Activated naive CD8-positive, alpha-beta T cell treated with anti-CD3 and anti-CD28 coated beads, Interleukin-2, amount 50 U/mL, for 16 hours (primary cell): ENCODE measurements at places on chromosomes 4 and X.

- no peak for DNase-seq
These were observed 26.8 kb downstream of the MGST2 start for GRCh38 chr4:139692309-139693012.

DNA sequence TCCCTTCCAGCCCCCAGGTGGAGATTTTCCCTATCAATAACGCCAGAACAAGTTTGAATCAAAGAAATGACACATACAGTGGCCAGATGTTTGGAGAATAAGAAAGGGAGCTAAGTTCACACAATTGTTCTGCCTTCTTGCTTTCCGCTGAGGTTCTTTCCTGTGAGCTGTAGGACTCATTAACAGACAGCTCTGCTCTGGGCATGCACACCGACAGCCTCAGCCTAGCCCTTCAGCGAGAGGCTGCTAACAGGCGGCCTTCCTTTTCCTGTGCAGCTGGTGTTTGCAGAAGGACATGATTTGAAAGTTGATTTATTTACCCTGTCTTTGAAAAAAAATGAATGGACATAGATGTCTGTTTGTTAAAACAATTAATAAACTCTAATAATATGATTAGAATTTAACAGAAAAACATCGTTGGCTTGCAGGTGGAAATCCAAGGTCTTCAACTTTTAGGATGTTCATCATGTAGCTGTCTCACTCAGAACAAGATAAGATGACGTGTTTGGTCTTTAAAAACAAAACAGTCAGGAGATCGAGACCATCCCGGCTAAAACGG is 183.3 kb downstream of the KDR start:
- DNase-seq, result no peak

DNA sequence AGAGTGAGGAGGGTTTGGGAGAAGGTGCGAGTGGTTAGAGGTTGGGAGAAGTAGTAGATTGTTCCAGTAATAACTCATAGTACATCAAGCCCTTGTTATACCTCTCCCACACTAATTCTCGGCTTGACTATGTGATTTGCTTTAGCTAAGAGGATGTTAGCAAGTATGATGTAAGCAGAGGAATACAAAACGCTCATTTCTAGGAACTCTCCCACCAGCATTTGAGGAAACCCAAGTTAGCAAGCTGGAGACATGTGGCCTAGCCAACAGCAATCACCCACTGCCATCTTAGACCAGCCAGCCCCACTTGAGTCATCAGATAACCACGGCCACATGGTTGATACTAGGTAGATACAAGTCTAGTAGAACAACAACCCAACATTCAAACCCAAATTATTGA is 14.2 kb downstream of the FTHL17 start:
- no peak for DNase-seq

GRCh38 chrX:7071390-7071789 is 76.1 kb upstream of the STS start:
- no peak for DNase-seq

DNA sequence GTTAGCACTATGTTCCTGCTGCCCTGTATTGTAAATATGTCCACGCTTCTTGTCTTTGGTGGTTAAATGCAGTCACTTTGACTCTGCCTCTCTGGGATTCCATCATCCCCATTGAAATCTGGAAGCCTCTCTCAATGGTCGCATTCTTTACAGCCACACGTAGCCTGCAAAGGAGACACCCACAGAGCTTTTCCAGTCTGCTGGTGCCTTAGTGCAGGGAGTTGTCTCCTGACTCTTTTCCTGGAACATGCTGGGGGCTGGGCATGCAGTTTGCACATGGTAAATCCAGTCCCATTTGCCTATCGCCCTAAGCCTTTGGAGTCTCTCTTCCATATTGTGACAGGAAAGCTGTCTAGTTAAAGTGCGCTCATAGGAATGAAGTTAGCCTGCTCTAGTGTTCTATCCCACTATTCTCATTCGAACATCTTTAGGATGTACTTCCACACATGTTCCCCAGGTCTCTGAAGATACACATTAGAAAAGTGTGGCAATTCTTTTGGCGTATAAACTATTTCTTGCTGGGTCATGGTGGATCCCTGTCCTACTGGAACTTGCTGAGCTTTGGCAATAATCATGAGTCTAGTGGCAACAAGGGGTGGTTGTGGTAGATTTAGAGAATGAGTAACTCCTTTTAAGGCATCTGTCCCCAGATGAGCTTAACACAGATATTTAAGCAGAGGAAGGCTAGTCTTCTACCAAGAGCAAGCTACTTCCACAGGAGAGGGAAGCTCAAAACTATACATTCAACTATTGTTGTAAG is 33.7 kb downstream of the COQ2 start:
- DNase-seq, result no peak

GRCh38 chr4:54110019-54110416 is 10.1 kb downstream of the GSX2 start:
- DNase-seq, result no peak

DNA sequence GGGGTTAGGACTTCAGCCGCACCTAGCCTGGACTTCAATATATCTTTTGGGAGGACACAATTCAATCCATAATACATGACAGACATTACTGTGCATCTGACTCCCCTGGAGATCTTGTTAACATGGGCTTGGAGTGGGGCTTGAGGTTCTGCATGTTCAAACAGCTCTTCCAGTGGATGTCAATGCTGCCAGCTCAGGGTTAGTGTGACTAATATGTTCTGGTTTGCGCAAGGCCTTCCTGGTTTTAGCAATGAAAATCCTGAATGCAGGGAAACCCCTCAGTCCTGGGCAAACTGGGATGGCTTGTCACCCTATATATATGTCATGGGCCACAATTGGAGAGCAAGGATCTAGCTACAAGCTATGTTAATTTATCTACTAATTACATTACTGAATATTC is 2.7 kb upstream of the TSPAN7 start:
- no peak for DNase-seq

DNA sequence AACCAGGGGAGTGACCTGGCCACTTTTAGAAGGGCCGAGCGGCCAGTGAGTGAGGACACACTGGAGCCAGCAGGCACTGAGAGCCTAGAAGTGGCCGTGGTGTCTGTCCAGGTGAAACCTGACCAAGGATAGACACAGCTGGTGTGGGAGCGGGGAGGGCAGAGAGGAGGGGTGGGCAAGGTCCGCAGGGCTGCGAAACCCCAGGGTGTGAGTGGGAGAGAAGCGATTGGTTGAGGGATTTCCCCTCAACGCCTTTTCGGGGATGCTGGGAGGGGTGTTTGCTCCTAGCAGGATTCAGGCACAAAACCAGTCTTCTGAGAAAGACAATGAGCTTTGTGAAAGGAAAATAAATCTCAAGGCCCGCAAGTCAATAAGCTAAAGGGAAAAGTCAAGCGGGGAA is 33.2 kb upstream of the ARSD start:
- DNase-seq, result no peak

DNA sequence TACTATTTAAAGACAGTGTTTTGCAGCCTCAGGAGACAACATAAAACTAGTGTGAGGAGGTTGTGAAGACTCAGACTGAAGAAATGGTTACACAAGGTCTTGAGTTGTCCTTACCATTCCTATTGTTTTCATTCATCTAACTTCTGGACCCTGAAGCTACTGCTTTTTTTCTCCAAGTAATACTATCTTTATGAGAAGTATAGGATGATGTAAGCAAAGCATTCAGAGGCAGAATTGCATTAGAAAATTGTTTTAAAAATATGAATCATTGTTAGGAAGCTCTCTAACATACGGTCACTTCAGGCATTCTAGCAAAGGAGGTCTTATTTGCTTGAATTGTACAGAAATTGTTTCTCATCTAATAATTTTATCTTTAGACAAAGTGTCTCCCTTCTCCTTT is 357.8 kb downstream of the TLL1 start:
- no peak for DNase-seq

DNA sequence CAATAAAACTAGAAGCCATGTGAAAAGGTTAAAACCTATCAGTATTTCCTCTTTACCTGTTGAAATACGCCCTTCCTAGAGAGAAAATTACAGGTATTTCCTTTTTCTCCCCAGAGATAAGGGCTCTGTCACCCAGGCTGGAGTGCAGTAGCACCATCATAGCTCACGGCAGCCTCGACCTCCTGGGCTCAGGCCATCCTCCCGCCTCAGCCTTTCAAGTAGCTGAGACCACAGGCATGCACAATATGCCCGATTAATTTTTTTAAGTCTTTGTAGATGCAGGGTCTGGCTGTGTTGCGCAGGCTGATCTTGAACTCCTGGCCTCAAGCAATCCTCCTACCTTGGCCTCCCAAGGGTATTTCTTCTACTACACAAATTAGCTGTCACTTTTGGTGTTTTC is 154.4 kb downstream of the HNRNPD start:
- DNase-seq, result no peak

GRCh38 chrX:49876750-49877149 is 2.5 kb upstream of the USP27X start:
- no peak for DNase-seq

GRCh38 chr4:151284534-151285245 is 7.7 kb downstream of the PRSS48 start:
- no peak for DNase-seq

DNA sequence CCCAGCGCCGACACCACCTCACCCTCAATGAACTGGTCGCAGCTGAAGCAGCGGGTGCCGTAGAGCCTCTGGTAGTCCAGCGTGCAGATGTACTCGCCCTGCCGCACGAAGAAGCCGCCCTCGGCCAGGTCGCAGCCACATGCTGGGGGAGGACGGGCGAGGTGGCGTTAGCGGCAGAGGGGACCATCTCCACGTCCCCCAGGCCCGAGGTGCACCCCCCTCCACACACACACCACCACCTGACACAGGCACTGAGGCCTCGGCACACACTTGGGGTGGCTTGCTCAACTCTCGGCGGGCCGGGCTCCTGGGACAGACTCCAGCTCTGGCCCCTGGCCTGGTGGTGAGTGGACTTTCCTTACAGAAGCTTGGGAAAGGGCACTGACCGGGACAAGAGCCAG is 61.5 kb downstream of the ABLIM2 start:
- DNase-seq, result no peak

DNA sequence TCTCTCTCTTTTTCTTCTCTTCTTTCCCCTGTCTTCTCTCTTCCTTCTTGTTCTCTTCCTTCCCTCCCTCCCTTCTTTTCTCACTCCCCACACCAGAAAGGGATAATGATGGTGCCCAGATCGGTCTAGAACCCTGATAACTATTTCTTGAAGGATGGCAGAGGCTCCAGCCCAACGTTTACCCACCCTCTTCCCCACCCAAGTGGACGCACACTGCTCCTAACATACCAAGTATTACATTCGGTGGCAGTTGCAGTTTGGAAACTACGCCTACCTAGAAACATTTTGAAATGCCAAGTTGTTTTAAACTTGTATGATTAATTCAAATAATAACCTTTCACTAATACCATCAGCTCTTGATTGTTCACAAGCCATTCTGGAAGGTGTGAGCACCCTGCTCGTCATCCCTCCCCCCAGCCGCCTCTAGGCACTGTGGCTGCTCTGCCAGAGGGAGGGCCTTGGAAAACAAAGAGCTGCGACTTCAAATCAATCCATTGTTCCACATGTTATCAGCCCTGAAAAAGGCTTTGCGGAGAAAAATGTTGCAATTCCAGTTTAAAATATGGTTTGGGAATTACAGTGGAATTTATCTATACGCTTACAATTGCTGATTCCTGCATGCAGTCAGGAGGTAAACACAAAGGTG is 1017.5 kb upstream of the TENM3 start:
- no peak for DNase-seq

GRCh38 chr4:125254106-125254505 is 60.6 kb upstream of the FAT4 start:
- DNase-seq, result no peak

- no peak for DNase-seq
These were observed 14.1 kb upstream of the STX18 start for GRCh38 chr4:4555916-4556315.

- DNase-seq, result no peak
These were observed 6.8 kb upstream of the DUSP9 start for GRCh38 chrX:153640045-153640686.

DNA sequence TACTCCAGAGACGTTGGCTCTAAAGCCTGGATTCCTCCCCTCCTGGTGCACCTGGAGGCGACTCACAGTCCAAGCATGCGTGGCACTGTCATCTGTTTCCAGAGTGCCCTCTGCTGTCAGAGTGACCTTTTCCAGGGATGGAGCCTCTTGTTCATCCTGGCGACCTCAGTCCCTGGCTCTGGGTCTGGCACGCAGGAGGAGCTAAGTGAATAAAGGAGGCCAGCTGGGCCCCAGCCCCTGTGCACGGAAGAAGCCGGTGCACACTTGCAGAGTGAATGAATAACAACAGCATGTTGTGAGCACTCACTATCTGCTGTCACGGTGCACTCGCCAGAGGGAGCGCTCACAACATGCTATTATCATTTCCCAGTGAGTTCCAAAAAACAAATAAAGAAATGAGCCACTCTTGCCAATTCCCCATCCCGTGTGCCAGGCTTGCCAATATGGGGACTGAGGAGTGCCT is 27.8 kb upstream of the PSAPL1 start:
- DNase-seq, result no peak

GRCh38 chr4:77360451-77360850 is 203.4 kb downstream of the CCNG2 start:
- DNase-seq, result no peak

- DNase-seq, result no peak
These were observed 522.8 kb downstream of the GLUD2 start for GRCh38 chrX:121570072-121570841.

- DNase-seq, result no peak
These were observed 87.1 kb downstream of the VCX2 start for GRCh38 chrX:8084006-8084405.

DNA sequence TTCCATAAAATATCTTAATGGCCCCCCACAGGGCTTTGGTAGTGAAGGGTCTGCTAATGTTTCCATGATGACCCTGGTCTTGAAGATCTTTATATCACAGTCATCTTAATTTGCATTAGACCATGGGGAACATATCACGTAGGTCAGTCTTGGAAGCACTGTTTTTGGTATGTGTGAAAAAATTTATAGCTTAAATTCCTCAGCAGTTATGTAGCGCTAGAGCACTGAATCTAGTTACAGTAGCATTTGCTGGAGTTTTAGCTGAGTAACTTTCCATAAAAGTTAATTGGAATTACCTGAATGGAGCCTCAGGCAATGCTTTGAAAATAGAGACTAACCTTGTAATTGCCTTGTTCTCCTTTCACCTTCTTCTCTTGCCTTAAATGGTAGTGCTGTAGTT is 648.8 kb downstream of the IQCM start:
- no peak for DNase-seq

GRCh38 chr4:7029921-7030320 is 13.3 kb upstream of the TADA2B start:
- no peak for DNase-seq

GRCh38 chr4:140014284-140014683 is 139.7 kb downstream of the MAML3 start:
- no peak for DNase-seq
